ENCODE measurements at places on chromosomes 2 and 18.

- DNase-seq: no peak
These were observed 16.2 kb downstream of the SALL3 start for GRCh38 chr18:78995740-78996395.

DNA sequence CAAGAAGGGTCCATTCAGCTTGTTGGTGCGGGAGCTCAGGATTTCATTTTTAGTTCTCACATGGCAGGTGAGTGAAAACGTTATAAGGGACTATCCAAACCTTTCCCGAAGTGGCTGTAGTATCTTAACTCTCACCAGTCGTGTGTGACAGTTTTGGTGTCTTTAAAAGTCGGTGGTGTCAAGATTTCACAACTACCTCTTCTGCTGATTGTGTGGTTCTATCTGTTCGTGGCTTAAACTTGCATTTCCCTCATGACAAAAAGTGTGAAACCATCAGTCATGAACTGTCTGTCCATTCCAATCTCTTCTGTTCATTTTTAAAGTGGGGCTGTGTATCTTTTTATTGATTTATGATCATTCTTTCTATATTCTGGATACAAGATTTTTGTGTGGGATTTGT lies 3.8 kb upstream of the AQP12B start:
- no peak for DNase-seq

DNA sequence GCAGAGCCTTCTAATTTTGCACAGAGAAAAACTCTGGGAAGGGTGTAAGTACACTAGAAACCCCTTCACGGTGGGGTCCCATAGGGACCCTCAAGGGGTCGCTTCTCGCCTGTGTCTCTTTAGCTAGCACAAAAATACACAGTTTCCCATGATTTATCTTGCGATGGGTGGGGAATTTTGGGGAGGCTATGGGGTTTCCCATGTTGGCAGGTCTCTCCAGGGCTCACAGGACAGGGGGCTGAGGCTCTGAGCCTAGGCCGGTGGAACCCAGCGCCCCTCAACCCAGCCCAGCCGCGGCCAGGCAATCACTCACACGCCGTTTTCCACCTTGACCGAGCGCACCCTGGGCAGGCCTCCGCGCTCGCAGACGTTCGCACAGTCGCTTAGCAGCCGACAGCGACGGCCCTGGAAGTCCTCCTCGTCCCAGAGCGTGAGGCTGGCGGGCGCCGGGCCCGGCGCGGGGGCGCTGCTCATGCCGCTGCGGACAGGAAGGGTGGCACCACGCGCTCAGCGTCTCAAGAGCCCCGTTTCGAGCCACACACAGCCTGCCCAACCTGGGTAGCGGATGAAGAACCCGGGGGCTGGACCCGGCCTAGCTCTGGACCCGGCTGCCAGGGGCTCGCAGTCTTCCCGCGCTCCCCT lies 398 bp downstream of the CRYBA2 start:
- DNase-seq: peak; percentile 31

DNA sequence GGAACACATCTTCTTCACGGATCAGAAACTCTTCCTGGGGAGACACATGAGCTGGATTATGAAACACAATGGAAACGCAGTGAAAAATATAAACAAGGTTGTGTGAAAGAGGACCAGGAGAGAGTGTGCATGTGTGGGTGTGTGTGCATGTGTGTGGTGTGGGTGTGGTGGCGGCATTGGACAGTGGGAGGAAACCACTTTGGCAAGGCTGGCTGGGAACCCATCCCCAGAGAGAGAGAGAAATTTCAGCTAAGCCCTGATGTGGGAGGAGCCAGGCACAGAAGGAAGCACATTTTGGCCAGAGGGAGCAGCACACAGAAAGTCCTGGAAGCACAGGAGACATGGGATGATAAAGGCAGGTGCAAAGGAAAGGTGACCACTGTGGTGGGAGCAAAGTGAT lies 147.6 kb upstream of the COPS8 start:
- DNase-seq: no peak

GRCh38 chr2:219120082-219120481 lies 40.5 kb downstream of the NHEJ1 start:
- DNase-seq: no peak

GRCh38 chr2:182616471-182617393 lies 99.3 kb upstream of the DNAJC10 start:
- no peak for DNase-seq

DNA sequence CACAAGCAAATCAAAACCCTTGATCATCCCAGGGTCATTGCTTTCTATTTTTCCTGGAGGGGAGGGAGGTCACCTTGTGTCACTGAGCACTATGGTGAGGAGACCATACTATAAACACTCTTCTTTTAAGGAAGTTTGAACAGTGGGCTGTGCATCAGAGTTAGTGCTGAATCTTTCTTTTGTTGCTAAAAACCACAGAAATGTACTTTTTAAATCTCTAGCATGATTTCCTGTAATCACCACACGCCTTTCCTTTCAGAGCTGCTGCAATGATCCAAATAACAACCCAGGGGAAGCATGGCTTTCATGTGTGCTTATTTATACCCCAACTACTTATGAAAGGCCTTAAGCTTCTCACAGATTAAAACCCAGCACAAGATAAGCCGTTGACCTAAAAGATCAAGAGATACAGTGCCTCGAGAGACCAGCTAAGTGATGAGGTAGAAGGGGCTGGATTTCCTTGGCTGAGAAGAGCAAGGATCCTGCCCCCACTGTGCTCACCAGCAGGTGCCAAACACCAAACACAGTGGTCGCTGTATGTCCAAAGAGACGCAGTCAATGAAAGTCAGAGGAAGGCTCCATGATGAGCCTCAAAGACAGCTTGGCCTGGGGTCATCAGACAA lies 34.7 kb downstream of the TRABD2A start:
- DNase-seq: no peak

- DNase-seq: peak; percentile 69
These were observed 55.4 kb upstream of the GLI2 start for GRCh38 chr2:120680136-120680761.

DNA sequence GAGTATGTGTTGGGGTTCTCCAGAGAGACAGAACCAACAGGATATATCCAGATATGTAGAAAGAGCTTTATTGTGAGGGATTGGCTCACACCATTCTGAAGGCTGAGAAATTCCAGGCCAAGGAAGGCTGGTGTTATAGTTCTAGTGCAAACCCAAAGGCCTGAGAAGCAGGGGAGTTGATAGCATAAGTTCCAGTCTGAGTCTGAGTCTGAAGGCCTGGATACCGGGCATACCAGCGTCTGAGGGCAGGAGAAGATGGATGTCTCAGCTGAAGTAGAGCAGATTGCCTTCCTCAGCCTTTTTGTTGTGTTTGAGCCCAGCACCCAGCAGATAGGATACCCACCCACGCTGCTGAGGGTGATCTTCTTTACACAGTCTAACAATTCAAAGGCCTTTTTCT lies 211.7 kb upstream of the RASGRP3 start:
- DNase-seq: no peak

- DNase-seq: peak; percentile 30
These were observed 113.2 kb upstream of the CHST9 start for GRCh38 chr18:27298214-27298804.

- no peak for DNase-seq
These were observed 3.8 kb downstream of the MATN3 start for GRCh38 chr2:20008703-20009102.

DNA sequence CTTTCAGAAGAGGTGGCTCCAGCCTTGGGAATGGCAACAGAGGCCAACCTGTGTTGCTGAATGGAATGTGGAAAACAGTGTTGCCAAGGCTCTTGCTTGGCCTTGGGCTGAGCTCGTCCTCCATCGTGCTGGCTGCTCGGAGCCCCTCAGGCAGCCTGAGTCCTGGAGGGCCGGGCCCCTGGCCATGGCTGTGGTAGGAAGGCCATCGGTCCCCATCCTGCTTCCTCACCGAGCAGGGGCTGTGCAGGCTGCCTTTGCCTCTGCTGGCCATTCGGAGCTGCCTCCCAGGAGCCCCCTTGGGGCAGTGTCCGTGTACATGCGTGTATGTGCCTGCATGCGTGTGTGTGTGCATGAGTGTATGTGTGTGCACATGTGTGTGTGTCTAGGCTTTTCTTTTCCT lies 178.2 kb downstream of the KLHL29 start:
- no peak for DNase-seq

GRCh38 chr2:19691892-19692291 lies 209.9 kb downstream of the TTC32 start:
- DNase-seq: no peak

- no peak for DNase-seq
These were observed 35.0 kb downstream of the SRSF7 start for GRCh38 chr2:38716185-38716584.

DNA sequence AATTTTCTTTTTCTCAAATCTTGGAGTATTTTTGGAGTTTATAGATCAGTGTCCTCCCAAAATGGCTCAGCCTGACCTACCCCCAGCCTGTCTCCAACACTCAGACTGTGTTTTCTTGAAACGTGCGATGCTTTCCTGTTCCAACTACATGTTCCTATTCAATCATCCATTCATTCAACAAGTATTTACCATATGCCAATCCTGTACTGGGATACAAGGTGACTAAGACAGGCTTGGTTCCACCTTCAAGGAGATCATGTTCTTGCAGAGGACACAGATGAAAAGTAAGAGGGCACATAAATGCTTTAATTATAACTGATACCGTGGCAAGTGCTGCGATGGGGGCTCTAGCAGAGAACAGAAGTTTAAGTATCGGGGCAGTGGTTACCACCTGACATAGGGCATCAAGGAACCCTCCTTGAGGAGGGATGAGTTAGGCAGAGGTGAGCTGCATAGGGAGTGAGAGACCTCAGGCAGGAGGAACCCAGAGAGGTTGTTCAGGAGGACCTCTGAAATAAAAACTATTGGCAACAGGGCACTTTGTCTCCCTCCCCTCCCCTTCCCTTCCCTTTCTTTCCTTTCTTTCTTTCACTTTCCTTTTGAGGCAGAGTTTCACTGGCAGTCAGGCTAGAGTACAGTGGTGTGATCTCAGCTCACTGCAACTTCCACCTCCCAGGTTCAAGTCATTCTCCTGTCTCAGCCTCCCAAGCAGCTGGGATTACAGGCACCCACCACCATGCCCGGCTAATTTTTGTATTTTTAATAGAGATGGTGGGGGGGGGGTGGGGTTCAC lies 469.0 kb downstream of the EPHA4 start:
- no peak for DNase-seq

- DNase-seq: no peak
These were observed 98.8 kb downstream of the MRO start for GRCh38 chr18:50721006-50721405.

GRCh38 chr2:240687741-240688552 lies 3.7 kb upstream of the AQP12A start:
- DNase-seq: no peak

DNA sequence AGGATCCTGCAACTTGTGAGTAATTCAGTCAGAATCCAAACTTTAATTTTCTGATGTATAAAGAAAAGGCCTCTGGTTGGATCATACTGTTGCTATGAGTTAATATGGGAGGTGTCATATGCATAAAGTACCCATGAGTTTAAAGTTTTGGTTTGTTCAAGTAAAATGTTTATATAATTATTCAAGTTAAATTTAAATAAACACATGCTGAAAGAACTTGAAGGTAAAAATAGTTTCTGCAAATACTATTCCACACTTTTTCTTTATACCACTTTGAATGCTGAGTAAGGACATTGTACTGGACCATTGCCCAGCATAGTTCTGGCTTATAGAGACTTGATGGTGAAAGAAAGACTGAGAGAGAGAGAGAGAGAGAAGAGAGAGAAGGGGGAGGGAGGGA lies 30.7 kb downstream of the PKP4 start:
- DNase-seq: no peak

DNA sequence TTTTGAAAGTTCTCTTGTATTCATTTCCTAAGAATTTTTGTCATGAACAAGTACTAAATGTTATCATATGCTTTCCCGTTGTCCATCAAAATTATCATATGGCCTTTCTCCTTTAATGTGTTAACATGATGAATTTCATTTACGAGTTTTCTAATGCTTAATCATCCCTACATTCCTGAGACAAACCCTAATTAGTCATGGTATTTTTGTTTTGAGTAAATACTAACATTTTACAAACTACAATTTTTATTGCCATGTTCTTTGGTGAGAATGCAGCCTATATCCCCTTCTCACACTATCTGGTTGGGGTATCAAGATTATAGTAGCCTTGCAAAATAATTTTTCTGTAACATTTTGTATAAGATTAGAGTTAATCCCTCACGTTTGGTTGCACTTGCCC lies 14.5 kb downstream of the SMAD2 start:
- no peak for DNase-seq

DNA sequence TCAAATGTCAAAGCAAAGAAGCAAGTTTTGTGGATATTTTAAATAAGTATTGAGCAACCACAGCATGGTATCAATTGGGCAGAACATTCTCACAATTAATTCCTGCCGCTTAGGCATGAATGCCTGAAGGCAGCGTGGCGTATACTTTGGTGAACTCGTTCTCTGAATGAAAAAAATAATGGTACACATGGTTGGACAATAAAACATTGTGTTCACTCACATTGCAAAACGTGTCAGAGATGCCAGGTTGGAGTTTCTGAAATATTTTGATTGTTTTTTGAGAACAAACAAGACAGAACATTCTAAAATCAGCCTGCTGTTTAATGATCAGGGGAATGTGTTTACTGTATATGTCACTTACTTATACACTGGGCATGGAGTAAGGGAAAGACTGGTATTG lies 254.2 kb downstream of the CDH2 start:
- DNase-seq: no peak

GRCh38 chr2:100588071-100588786 lies 25.4 kb downstream of the PDCL3 start:
- no peak for DNase-seq

GRCh38 chr18:78168526-78168925 lies 811.1 kb upstream of the SALL3 start:
- DNase-seq: no peak

DNA sequence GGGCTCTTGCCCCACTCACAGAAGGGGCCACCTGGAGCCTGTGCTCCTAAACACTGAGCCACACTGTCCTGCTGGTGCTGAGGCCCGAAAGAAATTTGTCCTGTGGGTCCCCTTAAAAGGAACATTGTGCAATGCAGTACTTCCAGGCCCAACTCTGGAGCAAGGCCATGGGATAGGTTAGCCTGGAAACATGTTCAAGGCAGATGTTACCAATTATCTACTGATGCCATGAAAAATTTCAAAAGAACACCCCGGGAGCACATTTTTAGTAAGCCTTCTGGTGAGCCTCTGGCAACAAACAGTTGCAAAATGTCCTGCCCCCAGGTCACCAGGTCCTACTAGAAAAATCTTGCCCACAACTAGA lies 12.3 kb upstream of the PTMA start:
- no peak for DNase-seq

All from NCI-H146 (cell line).